Stimulated activated CD4-positive, alpha-beta T cell treated with anti-CD3 and anti-CD28 coated beads, TNF-alpha, amount 100 ng/mL, for 1 hour (primary cell): ENCODE measurements at places on chromosomes 2 and 18.

- DNase-seq: no peak
These were observed 28.6 kb upstream of the NEMP2 start for GRCh38 chr2:190563109-190563508.

DNA sequence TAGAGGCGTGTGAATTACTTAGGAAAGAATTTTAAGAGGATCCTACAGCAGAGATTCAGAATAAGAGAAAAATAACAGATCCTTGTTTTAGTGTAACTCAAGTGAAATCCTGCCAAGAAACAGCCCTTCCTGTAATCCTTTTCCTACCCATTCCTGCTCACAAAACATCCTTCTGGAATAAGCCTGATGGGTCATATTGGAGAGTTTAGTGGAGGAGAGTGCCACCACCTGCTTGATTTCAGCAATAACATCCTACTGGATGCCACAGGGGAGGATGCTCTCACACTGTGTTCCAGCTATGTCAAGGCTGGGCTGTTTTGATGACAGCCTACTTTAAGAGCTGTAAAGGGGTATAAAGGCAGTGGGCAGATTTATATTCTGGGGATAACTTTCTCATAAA is 54.8 kb upstream of the CCDC178 start:
- no peak for DNase-seq

- no peak for DNase-seq
These were observed 2165.0 kb upstream of the CELF4 start for GRCh38 chr18:39730606-39731005.

DNA sequence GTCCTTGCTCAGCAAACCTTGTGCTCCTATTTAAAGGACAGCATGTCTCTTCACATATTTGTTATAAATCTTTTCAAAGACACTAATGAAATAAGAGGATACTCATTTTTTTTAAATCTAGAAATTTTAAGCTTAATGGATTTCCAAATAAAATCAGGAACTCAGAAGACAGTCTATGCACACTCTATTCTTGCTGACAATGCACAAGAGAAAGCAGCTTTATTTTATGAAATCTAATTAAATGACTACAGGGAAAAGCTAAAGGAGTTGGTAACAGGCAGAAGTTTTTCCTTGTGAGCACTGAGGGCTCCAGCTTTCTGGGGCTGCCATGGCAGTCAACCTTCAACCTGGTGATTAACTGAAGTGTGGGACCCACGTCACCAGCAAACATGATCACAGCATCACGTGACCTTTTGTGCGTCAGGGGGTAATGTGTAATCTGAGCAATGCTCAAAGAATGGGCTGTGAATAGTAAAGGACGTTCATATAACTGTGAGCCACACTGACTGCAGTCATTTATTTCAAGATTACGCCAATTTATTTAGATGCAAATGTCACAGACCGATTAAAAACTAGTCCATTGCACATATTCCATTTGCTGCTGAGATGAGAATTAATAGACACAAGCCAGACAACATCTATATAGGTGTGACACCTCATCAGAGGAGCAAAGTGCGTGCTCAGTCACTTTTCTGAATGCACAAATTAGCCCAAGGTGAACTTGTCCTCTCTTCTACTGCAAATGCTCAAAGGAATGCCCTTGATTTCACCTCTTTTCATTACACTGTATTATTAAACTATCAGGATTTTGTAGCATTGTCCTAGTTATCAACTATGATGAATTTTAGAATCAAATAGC is 11.6 kb upstream of the DNER start:
- DNase-seq: no peak

- DNase-seq: no peak
These were observed 51.1 kb downstream of the MYO1B start for GRCh38 chr2:191296083-191297006.

- no peak for DNase-seq
These were observed 532.7 kb upstream of the FSHR start for GRCh38 chr2:49686897-49687442.

DNA sequence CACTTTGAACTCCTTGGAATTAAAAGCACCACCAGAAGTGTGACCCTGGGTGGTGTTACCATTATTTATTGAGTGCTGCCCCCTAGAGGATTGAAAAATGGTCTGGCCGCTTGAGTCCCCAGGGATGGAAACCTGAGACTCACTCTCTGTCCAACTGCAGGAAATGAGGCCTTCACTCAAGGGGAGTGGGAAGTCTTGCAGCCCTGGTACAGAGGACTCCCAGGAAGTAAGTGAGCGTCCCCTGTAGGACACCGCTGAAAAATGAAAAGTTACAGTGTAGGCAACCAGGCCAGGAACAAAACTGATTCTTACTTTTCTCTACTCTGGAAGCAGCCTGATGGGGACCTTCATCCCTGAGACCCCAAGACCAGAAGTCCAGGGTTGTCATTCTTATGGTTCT is 2.2 kb upstream of the NRP2 start:
- no peak for DNase-seq

DNA sequence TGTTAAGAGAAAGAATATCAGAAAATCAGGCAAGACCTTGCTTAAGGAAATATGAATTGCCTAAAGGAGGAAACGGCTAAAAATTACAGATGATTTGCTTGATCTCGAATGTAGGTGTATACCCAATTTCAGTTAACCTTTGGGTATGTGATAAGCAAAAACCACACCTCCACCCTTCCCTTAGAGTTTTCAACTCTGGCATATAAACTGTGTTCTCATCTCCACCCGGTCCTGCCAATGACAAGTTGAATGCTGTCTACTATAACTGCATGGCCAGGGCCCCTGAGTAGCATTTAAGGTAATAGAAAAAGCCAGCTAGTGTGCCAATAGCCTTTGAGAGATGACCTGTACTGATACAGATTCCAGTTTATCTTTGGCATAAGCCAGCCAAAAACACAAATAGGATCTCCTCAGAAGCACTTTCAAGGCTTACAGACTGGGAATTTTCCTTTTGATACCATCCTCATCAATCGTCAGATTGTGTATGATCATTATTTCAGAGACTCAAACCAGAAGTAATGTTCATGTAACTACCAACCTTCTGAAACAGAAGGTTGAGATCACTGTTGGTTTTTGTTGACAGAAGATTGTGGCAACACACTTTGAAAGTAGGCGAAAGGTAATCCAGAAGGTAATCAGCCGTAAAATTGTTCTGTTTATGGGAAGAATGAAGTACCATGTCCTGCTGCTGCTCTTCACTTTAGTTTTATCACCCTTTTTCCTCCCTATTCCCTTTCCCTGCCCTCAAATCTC is 163.1 kb downstream of the GFPT1 start:
- DNase-seq: no peak

DNA sequence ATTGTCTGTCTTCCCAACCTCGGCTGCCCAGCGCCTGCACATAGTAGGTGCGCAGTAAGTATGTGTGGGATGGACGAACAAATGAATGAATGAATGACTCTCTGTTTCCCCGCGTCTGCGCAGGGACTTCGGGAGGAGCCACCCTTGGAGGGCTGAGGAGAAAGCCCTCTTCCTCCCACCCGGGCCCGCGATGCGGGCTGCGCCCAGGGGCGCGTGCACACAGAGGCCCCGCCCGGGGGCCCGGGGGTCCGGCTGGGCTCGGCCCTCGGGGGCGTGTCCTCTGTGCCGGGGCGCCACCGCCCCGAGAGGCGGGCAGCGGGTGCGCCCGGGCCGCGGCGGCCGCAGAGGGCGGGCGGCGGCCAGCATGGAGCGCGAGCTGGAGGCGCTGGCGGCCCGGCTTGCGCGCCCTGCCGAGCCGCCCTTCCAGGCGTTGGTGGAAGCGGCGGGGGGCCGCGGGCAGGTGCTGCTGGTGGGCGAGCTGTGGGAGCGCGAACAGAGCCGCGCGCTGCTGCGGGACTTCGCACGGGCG is at the start of gene C2orf72:
C2orf72 (plus strand) TSS at position 322 of the 529 bp plus-strand sequence; CDS start at position 365, 43 bp downstream.
- no peak for DNase-seq

GRCh38 chr2:99101697-99102096 is 39.8 kb upstream of the C2orf15 start:
- no peak for DNase-seq

DNA sequence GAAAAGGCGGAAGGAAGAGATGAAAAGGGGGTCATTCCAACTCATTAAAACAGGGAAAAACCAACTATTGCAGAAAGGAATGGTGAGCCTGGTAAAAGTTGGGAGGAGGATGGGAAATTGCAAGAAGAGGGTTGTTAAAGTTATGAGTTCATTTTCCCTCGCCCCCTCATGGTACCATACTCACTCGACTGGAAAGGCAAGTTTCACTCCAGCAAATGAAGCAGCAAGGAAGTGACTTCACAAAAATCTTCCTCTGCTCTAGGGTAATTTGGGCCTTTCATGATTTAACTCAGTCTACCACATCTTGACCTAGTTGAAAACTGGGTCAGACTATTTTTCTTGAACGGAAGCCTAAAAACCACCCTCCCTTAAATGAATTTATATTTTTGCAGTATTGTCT is 22.8 kb upstream of the DAW1 start:
- DNase-seq: no peak

GRCh38 chr18:70376137-70376913 is 87.5 kb downstream of the SOCS6 start:
- DNase-seq: no peak

DNA sequence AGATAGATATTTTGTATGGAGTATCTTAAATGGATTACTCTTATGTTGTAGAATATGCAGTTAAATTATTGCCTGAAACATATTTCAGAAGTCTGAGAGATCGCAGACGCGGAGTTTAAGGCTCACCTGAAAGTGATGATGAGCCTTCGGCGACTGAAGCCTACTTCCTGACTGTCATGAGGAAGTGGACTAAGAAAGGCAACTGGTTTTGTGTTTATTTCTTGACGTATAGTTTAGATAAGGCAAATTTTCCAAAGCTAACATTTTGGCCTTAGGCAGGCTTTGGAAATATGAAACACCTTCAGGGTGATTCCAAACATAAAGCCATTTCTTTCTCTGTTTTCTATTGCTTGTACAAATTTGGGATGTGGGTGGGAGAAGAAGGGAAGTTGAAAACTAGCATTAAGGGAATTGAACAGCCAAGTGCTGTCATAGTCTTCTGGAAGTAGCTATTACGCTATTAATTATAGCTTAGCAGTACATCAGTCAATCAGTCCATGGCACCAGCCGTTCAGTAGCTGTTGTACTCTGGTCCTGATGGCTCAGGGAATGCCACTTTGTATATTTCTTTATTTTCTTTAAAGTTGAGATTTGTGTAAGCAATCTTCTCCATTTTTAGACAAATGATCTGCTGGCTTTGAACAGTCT is 1.5 kb downstream of the GRHL1 start:
- no peak for DNase-seq
